ENCODE measurements at places on chromosomes 1 and 21.
A peak's percentile ranks its signal among the peaks of the same experiment; 100 is the strongest.

GRCh38 chr21:16363518-16363917 lies 633.7 kb downstream of the USP25 start:
- DNase-seq, result no peak

DNA sequence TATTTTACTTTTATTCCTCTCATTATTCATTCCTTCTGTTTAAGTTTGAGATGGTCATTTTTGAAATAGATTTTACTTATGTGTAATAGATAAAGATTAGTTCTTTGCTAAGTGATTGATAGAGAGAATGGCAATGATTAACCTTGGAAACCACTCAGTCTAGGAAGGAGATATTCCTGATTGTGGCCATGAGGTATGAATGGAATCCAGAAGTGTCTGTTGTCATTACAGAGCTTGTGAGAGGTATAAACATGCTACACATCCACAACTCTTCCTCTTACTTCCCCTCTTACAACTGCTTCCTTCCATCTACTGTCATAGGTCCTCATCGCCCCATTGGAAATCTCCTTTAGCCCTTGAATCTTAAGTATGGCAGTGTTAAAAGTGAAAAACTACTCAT lies 988.8 kb upstream of the B3GALT2 start:
- no peak for DNase-seq

GRCh38 chr1:21284206-21285054 lies 5.8 kb downstream of the ECE1 start:
- DNase-seq, result no peak

GRCh38 chr1:230701434-230701833 lies 12.5 kb downstream of the AGT start:
- no peak for DNase-seq

DNA sequence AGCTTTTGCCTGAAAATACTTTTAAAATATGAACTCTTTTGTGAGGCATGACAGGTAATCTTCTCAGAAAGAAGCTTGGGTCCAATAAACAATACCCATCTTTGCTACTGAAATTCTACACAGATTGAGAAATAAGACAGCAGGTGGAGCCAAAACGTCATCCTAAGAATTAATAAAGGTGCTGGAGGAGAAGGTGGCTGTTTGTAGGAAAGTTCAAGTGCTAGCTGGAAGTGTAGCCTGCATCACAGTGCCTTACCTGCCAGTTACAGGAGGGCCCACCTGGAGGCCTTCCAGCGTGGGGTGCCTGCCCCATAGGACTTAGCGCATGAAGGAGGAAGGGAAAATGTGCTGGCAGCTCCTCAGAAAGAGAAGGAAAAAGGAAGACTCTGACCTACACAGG lies 93.7 kb downstream of the TTC3 start:
- DNase-seq, result no peak

GRCh38 chr1:12285496-12286143 lies 55.8 kb downstream of the VPS13D start:
- DNase-seq, result no peak

- DNase-seq, result no peak
Measured at GRCh38 chr1:35675773-35676172, 34.4 kb upstream of the PSMB2 start.

GRCh38 chr1:232510367-232511110 lies 119.4 kb downstream of the SIPA1L2 start:
- DNase-seq, result no peak

GRCh38 chr1:27630859-27631491 lies 4.0 kb downstream of the FGR start:
- no peak for DNase-seq

DNA sequence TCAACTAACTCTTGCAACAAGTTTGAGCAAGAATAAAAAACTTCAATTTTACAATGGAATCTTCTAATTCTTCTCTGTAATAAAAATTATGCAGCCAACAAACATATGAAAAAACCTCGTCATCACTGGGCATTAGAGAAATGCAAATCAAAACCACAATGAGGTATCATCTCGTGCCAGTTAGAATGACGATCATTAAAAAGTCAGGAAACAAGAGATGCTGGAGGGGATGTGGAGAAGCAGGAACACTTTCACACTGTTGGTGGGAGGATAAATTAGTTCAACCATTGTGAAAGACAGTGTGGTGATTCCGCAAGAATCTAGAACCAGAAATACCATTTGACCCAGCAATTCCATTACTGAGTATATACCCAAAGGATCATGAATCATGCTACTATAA lies 327.5 kb upstream of the LYPLAL1 start:
- DNase-seq, result no peak

- no peak for DNase-seq
Measured at GRCh38 chr1:183270541-183271141, 84.6 kb downstream of the LAMC2 start.

DNA sequence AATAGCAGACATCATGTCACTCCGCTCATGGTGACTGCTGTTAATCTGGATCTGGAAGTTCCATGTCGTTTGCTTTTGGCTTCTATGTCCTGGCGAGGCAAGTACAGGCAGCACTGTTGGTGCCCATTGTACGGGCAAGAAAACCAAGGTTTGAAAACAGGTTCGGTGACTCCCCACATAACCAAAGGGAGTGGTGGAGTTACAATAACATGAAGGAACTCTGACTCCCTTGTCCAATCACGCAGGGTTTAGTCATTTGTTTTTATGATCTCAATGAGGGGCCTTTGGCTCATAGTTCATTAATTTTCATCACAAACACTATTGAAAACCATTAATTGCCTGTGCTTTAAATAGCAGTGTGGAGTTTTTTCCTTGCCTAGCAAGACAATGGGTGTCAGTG lies 82.9 kb upstream of the SSX2IP start:
- peak; percentile 68 for DNase-seq

- peak; percentile 29 for DNase-seq
Measured at GRCh38 chr1:150213170-150214098, 22.5 kb downstream of the ANP32E start.

DNA sequence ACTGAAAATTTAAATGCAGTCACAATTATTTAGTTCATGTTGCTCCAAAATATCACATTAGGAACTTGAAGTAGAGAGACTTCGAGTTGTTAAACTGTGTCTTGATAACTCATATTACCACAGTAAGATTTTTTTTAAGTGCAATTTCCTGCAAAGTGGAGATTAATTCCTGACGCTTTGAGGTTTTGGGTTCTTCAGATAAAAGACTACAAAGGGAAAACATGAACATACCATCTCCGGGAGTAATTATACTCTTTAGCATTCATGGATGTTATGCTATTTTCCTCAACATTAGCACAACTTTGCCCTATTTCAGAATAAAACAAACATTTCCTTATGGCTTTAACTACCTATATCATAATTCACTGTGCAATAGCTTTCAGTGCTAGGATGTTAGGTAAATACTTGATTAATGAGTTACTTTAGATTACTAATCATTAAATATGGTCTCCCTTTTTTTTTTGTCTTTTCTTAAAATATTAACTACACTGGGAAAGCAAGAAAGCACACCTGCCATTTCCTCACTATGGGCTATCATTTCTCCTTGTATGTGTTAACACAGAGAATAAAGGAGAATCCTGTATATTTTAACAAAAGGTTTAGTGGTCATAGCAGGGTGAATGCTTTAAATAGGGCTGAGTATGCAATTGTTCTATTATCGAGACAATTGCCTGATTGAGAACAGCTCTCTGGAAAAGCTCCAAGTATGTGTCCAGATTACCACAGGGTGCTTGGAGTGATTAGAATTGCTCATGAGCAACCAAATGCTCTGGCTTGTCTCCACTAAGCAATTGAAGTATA lies 252.5 kb upstream of the C1orf105 start:
- no peak for DNase-seq

GRCh38 chr1:68384321-68384813 lies 65.4 kb downstream of the RPE65 start:
- DNase-seq, result peak; percentile 96

DNA sequence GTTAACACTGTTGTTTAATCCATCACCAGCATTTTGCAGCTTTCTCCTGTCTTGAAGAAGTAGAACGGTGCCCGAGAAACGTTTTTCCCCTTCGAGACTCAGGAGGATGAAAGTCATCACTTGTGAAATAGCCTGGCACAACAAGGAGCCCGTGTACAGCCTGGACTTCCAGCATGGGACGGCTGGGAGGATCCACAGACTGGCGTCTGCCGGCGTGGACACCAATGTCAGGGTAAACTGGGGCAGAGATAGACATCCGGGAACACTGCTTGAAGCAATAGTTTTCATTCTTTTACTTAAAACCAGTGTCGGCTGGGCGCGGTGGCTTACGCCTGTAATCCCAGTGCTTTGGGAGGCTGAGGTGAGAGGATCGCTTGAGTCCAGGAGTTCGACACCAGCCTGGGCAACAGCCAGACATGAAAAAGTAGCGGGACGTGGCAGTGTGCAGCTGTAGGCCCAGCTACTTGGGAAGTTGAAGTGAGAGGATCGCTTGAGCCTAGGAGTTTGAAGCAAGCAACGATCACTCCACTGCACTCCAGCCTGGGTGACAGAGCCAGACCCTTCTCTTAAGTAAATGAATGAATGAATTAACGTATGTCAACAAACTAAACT lies 945 bp downstream of the CHAF1B start:
- DNase-seq, result no peak

DNA sequence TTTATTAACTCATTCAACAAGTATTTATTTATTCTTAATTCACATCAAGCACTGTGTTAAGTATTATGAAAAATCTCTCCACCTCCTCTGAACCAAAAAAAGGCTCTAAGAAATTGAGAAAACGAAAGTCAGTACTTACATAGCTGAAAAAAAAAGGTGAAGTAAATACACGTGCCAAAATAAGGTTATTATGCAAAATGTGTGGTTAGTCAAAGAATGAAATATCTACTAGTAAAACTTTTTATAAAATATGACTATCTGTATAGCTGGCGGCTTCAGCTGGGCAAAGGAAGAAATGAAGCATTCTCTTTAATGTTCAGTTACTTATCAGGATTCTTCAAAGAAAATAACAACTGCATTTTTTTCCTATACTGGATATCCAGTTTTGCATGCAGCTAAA lies 35.5 kb upstream of the ASPM start:
- DNase-seq, result no peak

- no peak for DNase-seq
Measured at GRCh38 chr1:9328201-9328600, 35.5 kb downstream of the SPSB1 start.

DNA sequence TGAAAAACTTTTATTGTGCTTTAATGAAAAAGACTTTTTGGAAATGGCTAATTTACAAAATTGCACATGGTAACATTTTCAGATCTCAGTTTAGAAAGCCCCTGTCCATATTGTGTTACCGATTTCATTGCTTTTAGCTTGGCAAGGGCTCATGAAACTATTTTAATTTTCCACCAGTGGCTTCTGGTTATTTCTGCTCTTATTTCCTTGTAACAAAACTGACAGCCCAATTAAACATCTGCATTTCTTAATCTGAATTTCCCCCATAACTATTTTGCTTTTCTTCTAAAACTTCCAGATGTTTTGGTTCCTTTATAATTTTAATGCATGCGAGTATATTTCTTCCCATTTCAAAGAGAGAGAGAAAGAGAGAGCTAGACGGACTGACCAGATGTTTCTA lies 264.8 kb downstream of the PTPRC start:
- DNase-seq, result no peak

- DNase-seq, result no peak
Measured at GRCh38 chr1:19169642-19170041, 40.4 kb downstream of the UBR4 start.

DNA sequence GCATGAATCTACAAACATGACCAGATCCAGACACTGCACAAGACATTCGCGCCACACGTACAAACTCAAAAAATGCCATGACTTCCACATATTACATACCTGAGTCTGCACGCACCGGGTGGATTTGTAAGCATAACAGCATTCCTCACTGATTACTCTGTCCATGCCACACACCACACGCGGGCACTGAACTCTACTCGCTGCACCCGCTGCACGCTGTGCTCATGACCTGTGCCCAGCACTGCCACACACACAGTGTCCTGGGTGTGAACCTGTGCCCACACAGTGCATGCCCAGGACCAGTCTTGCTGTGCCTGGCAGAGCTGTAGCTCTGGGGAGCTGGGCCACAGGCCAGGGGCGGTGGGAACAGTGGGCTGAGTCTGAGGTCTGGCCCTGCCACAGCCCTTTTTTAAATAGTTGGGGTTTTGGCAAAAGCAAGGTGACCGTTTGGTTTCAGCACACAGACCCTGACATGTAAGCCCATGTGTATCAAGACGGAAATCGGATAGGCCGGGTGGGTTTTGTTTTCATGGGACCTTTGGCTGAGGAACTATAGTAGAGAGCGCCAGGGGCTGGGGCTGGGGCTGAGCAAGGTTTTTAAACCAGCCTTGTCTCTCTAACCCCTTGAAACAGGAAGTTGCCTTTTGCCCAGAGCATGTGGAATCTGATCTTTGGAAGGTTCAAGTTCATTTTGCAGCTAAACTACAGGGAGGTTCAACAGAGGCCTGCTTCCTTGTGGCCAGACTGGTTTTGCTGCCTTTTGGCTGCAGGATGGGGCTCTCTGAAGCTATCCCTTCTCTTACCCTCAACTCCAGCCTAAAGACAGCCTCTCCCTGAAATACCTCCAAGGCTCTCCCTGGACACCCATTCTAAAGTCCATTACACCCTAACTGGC lies 12.3 kb upstream of the GOLT1A start:
- peak; percentile 60 for DNase-seq

DNA sequence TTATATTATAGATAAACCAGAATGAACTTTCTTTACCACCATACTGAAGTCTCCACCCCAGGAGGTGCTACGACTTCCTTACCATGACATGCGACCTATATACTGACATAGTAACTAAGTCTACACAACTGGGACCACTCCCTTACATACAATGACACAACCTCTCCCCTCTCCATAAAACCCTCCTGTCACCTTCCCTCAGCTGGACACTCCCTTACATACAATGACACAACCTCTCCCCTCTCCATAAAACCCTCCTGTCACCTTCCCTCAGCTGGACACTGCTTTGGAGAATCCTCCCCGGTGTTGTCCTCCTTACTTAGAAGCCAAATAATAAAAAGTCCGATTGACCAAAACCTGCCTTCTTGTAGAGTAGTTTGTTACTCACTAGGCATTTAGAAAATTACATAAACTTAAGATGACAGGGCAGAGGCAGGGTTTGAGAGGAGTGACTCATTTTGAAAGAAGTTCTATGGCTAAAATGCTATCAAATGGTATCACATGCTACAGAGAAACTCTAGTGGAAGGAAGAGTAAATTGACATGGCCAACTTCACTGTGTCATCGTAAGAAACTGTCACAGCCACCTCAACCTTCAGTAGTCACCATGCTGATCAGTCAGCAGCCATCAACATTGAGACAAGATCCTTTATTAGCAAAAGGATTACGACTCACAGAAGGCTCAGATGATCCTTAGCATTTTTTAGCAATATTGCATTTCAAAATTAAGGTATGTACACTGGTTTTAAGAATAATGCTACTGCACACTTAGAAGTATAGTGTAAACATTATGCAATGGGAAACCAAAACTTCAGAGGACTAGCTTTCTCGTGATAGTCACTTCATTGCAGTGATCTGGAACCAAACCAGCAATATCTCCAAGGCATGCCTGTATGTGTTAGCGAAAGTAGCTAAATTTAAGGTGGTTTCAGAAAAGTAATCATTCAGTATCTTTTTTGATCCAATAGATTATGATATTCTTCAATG lies 56.4 kb downstream of the AHCTF1 start:
- DNase-seq, result peak; percentile 31

- DNase-seq, result no peak
Measured at GRCh38 chr1:217392441-217392840, 238.4 kb downstream of the GPATCH2 start.

- DNase-seq, result no peak
Measured at GRCh38 chr1:118558933-118559332, 373.9 kb upstream of the SPAG17 start.

- DNase-seq, result no peak
Measured at GRCh38 chr1:45304311-45305081, 22.2 kb upstream of the HPDL start.

GRCh38 chr21:45918835-45919447 lies 62.6 kb upstream of the COL6A1 start:
- no peak for DNase-seq

- no peak for DNase-seq
Measured at GRCh38 chr1:10692401-10693021, 103.9 kb downstream of the CASZ1 start.

All from epithelial cell of prostate (primary cell).